ENCODE measurements at places on chromosomes 4 and X.

DNA sequence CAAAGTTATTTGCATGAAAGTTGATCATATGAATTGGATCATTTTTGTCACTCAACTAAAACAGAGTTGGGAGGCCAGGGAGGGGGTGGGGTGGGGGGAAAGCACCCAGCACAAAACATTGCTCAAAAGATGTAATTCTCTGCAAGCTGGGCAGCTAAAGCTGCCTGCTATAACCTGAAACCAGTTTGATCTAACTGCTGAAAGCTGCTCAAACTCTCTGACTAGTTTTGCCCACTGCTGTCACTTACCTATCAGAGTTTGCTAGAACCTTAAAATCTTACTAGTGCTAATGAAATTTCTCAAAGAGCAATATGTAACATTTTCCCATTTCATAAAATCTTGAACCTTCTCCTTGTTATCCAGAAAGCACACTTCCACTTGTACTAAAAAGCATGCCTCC is 10.4 kb downstream of the CXCL8 start:
- no peak for DNase-seq

GRCh38 chr4:10783351-10783750 is 98.8 kb upstream of the CLNK start:
- no peak for DNase-seq

- DNase-seq: no peak
Observed at GRCh38 chrX:63408050-63408449, 56.9 kb upstream of the SPIN4 start.

GRCh38 chr4:185657699-185658098 is 122.4 kb upstream of the PDLIM3 start:
- DNase-seq: no peak

GRCh38 chr4:57766341-57766740 is 656.2 kb upstream of the IGFBP7 start:
- no peak for DNase-seq

DNA sequence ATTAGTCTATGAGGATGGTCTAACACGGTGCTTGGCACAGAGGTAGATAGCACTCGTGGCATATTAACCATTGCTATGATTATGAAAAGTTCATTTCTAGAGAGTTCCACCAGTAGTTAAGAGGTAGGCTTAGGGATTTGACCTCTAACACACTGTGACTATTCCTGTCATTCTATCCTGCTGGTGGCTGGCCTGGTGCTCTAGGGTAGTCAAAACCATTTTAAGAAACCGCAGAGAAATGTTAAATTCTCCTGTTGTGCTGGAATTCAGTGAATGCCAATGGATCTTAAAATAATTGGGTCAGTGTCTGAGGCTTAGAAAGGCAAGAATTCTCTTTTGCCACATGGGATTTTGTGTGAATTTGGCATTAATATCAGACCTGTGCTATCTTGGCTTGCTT is 53.9 kb downstream of the VGLL1 start:
- DNase-seq: no peak
